Left ventricle myocardium inferior (tissue), 1 donor: ENCODE measurements at places on chromosomes 3 and 15.

DNA sequence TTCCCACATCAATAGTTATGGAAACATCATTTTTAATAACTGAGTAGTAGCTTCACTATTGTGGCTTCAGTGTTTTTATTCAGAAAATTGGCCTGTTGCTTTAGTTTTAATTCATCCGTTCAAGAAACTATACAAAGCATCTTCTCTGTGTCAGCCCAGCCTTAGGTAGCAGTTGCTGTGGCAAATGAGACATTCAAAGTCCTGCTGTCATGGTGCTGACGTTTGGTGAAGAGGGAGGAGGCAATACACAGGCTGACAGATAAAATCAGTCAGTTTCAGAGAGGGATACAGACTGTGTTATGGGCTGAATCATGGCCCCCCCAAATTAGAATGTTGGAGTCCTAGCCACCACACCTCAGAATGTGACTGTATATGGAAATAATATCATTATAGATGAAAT is 56.5 kb downstream of the SLC7A14 start:
- no peak for DNase-seq

DNA sequence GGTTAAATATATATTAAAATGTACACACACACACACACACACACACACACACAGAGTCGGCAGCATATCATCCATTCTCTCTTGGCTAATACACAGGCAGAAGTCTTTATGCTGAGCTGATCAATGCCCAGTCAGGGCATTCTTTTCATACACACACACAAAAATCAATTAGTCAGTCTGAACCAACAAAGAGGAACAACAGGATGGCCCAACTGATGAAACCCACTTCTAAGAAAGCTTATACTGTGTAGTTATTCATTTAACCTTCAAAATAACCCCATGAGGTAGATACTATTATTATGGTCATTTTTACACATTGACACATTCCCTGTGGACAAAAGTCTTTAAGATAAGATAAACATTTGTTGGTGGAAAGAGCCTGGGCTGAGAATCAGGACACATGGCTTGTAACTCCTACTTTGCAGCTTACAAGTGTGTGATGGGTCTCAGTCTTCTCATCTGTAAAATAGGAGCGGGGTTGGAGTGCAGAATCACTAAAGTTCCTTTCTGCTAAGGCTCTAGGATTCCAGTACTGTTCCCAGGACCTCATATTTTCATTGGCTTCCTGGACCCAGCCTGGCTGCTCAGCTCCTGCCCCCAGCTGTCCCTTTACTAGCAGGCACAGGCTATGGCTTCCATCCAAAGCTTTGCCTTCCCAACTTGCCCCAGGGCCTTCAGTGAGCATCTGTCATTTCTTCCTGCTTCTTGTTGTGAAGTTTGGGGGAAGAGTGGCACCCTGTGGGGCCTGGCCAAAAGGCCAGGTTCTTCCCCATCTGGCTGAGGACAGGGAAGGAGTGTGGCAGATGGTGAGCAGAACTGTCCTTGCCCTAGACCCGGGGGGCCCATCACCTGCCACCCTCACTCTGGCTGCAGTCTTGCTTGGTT is 27.2 kb upstream of the GLCE start:
- no peak for DNase-seq

DNA sequence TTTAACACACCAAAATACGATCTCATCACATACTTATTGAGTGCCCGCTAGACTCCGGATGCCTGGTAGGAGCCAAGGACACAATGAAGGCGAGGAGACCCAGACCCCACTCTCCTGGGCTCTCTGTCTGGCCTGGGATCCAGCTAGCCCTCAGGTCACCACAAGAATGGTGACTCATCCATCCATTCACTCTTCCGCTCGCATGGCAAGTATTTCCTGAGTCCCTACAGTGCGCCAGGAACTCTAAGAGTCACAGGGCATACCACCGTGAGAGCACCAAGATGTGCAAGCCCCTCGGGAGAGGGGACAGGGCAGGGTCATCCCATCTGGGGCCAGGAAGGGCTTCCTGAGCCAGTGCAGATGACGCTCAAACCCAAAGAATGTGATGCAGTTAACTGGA is 101.6 kb upstream of the PRR20G start:
- DNase-seq = peak; percentile 0

- DNase-seq = peak; percentile 65
Observed at GRCh38 chr3:48561045-48561736, 2.4 kb downstream of the UCN2 start.

DNA sequence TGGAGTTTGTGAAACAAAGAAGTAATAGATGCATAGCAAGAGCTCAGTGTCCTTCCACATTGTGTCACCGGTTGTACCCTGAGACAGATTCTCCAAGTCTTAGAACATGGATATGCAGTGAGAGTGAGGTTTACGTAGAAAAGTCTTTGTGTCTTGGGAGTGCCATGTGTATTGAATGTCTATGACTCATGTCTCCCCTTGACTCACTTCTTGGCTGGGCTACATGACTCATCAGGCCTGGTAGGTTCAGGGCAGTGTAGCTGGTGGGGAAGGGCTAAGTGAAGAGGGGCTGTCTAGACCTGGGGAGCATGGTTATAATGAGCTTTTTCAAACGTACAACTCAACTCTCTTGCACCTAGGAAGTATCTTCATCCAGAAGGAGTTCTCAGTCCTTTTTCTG is 167.4 kb downstream of the GAP43 start:
- no peak for DNase-seq

DNA sequence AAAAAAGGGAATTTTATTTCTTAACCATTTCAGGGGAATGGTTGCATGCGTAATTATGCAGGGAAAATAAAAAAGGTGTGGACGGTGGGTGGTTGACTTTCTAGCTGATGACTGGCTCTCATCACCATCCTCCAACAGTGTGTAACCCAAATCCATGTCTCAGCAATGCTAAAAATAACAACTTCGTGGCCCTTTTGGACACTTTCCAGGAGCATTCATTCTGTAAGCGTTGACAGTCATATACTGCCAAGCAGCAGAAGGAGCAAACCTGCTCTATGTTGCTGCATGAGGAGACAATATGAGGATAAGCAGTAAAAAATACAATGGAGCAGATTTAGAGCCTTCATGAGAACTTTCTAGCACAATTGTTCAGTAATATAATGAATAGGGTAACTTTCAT is 189.1 kb downstream of the ANXA2 start:
- no peak for DNase-seq

GRCh38 chr15:88716543-88717381 is 77.9 kb downstream of the ISG20 start:
- DNase-seq = no peak

DNA sequence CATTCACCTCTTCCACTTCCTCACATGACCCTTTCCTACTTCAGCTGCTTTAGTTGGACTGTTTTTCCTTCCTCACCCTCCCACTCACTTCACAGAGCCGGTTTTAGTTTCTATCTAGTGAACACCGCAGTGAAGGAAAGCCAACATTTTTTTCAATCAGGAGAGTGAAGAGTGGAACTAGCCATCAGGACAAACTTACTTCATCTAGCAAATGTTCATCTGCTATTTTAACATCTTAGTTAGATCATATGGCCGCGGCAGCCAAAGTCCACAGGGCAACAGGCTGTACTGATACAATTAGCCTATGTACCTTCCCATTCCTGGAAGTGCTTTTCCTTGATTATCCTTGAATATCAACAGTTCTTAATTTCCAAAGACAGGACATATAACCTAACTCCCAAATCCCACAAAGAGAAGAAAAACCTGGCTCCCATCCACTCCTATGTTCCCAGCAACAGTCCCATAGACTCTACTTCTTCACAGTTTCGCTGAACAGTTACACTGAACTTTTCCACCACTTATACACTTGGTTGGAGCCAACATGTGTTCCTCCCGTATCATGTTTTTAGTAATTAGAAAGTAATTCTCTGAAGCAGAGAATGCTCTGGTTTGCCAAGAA is 456.2 kb upstream of the THBS1 start:
- no peak for DNase-seq

- no peak for DNase-seq
Observed at GRCh38 chr3:21894459-21895340, 143.7 kb upstream of the ZNF385D start.

DNA sequence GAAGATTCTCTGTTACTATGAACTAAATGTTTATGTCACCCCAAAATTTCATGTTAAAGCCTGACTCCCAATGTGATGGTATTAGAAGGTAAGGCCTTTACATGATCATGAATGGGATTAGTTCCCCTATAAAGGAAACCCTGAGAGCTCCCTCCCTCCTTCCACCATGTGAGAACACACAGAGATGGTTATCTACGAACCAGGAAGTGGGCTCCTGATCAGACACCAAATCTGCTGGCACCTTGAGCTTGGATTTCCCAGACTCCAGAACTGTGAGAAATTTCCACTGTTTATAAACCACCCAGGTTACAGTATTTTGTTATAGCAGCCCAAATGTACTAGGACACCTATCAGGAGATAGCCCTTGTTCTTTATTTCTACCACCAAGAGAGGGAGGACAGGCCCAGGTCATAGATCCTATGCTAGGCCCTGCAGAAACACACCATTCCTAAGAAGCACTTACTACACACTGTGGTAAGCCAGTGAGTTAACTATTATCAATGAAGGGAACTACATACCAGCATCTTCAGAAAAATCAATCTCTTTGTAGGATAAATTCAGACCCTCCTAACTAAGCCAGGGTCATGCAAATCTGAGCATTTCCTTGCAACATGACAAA is 59.0 kb downstream of the PRKAR2A start:
- no peak for DNase-seq

DNA sequence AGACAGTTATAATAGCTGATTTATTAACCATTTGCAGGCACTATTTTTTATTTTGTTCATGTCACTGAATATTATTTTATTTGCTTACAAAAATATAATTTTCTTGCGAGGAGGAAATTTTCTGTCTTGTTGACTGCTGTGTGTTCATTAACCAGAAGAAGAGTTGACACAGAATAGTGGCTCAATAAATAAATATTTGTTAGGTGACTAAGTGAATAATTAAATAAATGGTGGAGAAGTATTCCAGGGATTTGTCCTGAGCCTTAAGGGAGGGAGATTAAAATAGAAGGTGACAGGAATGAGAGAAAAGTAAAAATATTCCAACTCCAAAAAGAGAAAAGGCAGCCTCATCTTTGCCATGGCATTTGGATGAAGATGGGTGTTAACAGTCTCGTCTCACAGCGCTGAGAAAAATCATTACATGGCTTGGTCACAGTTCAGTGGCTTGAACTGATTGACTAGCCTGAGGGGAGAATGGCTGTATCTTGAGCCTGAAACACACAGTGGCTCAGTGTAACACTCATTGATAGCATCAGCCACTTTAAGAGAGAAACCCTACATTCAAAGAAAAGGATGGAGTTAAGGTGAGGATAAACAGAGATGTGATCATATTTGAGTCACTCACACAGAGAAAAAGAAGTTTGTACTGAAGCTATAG is 449.9 kb upstream of the NAALADL2 start:
- no peak for DNase-seq

GRCh38 chr3:125319765-125320164 is 55.4 kb downstream of the ZNF148 start:
- DNase-seq = no peak

GRCh38 chr15:31158858-31159569 is 57.5 kb upstream of the TRPM1 start:
- peak; percentile 59 for DNase-seq

DNA sequence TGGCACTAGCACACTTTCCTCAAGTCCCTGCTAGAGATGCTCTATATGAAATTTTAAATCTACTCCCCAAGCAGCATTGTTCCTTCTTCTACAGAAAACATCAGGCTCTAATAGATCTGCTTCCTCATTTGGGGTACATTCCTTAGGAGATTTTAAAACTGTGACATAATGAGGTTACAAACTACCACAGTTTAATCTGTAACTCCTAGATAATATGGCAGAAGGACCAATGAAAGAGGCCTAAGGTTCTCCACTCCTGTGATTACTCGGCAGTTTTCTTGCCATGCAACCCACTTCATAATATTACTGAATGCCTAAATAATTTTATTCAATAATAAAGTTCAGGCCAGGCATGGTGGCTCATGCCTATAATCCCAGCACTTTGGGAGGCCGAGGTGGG is 16.1 kb downstream of the ZNF106 start:
- no peak for DNase-seq

- peak; percentile 47 for DNase-seq
Observed at GRCh38 chr15:80776420-80777045, 2.6 kb upstream of the CEMIP start.

GRCh38 chr3:133987948-133988484 is 41.7 kb downstream of the SLCO2A1 start:
- no peak for DNase-seq
